GM04503 (cell line): ENCODE measurements at places on chromosomes 6 and 20.

- DNase-seq, result no peak
Measured at GRCh38 chr6:90000864-90001731, 106.8 kb downstream of the GJA10 start.

- DNase-seq, result no peak
Measured at GRCh38 chr6:106380407-106380806, 19.9 kb downstream of the CRYBG1 start.

DNA sequence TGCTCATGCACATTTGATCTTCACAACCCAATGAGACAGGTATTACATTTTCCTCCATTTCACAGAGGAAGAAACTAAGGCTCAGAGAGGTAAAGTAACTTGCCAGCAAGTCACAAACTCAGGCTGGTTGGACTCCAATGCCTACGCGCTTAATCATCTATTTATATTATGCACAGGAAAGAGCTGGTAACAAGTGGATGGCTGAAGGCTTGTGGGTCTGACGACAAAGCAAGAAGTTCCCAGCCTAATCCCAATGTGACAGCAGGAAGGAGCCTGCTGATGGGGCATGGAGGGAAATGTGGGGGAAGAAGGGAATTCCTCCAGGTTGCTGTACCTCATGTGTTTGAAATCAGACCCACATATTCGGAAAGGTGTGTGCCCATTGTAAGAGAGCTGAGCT, 3.9 kb downstream of the CDH22 start:
- DNase-seq, result no peak

- DNase-seq, result no peak
Measured at GRCh38 chr6:104459543-104459942, 400.2 kb downstream of the HACE1 start.

DNA sequence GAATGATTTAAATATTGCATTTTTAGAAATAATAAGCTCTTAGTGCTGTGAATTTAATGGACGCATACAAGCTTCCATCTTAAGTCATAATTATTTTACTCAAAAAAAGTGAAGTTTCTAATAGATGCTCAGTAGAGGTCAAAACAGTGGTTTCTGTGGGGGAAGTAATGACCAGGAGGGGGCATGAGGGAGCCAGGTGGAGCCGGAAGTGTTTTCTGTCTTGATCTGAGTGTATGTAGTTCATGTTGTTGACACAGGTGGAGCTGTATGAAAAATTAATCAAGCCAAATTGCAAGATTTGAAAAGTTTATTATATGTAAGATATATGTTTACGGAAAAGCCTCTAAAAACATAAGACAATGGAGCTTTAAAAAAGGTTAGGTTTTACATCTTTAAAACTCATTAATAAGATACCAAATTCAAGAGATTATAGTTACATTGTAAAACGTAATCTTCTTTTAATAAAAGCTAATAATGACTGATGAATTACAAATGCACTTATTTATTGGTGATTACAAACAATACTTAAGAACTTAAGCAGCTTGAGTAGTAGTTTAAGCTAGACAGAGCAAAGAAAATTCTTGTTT, 68.0 kb downstream of the PLAGL1 start:
- no peak for DNase-seq

- no peak for DNase-seq
Measured at GRCh38 chr6:4426968-4427367, 291.6 kb upstream of the ECI2 start.

DNA sequence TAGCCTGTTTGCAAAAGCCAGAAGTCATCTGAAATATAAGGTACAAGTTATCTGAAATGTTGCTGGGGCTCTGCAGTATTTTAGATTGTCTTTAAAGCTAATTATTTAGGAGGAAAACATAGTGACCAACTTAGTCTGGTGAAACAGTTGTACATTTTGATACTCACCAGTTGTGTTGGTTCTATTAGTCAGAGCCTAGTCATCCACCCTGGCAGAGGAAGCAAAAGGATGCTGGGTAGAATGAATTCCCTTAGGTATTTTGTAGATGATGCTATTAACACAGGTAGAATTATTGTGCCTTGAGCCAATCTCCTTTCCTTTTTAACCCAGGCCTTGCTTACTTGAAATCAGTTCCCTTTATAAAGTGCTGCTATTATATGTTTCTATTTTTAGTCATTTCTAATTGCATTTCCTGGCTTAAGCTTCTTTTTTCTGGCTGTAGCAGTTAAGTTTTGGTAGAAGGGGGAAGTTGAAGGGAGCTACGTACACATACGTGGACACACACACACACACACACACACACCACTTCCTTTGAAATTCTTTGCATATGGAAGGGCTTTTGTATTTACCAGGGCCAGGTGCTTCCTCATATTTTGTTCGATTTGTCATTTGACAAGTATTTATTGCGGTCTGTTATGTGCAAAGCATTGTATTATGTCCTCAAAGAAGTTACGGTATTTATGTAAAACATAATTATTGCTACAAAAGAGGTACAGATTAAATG, 82.4 kb downstream of the RTN4IP1 start:
- DNase-seq, result peak; percentile 48

DNA sequence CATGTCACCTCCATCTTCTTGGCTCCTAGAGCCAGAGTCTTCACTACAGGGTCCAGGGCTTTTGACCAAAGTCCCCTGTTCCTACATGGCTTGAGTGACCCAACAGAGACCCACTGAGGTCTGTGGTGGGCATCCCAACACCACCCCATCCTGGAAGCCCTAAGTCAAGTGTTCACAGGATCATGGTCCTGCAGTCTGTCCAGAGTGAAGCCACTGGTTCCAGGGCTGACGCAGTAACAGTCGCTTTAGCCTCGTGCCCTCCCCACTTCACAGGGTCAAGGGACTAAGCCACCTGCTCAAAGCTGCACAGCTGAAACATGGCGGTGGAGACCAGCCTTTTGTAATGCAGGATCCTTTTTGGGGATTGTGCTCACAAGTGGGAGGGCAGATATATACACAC, 133.9 kb downstream of the JPH2 start:
- no peak for DNase-seq

- DNase-seq, result no peak
Measured at GRCh38 chr6:45105170-45105820, 222.8 kb upstream of the RUNX2 start.
